ENCODE measurements at places on chromosomes 13 and 19.
A peak's percentile ranks its signal among the peaks of the same experiment; 100 is the strongest.

- no peak for DNase-seq
These were observed 56.4 kb upstream of the NPAS1 start for GRCh38 chr19:46963093-46963734.

DNA sequence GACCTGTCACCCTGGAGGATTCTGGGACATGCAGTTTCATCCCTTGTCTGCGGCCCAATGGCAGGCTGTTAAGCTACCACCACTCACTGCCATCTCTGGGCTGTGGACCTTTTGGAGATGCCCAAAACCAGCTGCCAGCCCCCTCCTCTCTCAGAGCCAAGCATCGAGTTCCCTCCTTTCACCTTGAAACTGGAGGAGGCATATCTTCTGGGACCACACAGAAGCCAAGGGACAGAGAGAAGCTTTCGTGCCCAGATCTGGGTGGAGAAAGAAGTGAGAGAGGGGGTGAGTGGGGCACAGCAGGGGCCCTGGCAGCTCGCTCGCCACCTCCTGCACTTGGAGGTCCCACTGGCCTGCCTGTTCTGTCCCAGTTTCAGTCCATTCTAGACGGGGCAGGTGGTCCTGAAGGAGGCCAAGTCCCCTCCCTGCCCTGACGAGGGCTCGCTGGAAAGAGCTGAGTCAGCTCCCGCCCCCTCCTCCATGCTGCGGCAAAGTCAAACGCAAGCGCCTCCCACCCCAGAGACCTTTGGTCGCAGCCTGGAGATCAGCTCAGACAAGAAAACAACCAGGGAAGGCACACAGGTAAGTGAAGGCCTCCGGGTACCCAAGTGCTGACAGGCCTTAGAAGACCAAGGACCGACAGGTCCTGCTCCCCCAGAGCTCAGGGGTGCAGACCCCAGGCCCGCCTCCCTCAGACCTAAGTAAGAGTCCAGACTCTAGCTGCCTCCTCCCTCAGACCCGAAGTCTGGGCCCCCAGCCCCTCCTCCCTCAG lies 3.8 kb downstream of the BCAT2 start:
- peak; percentile 69 for DNase-seq

DNA sequence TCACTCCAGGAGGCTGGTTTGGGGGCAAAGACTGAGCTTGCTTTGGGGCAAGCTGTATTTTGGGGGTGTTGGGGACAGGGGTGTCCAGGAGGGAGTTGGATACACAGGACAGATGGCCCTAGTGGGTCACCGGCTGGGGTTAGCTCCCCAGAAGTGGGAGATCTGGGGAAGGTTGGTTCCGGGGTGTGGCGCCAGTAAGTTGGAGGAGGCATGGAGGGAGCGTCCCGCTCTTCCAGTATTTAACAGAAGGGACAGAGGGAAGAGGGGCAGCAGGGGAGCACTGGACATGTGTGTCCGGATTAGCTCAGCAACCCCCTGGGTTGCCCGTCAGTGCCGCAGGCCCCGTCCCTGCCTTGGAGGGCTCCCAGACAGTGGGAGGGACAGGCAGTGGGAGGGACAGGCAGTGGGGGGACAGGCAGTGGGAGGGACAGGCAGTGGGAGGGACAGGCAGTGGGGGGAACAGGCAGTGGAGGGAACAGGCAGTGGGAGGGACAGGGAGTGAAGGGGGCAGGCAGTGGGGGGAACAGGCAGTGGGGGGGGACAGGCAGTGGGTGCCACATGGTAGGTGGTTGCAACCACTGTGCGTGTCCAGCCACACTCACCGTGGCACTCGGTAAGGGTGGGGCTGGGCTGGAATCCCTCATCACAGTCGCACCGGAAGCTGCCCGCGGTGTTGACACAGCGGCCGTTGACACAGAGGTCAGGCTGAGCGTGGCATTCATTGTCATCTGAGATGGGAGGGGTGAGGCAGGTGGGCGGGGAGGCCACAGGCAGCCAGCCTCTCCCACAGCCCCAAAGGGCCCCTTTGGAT lies 33.2 kb downstream of the CCL25 start:
- no peak for DNase-seq

DNA sequence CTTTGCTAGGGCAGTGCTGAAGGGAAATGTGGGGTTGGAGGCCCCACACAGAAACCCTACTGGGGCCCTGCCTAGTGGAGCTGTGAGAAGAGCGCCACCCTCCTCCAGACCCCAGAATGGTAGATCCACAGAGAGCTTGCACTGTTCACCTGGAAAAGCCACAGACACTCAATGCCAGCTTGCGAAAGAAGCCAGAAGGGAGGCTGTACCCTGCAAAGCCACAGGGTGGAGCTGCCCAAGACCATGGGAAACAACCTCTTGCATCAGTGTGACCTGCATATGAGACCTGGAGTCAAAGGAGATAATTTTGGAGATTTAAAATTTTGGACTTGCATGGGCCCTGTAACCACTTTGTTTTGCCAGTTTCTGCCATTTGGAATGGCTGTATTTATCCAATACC lies 615.4 kb upstream of the MIR17HG start:
- DNase-seq, result no peak

DNA sequence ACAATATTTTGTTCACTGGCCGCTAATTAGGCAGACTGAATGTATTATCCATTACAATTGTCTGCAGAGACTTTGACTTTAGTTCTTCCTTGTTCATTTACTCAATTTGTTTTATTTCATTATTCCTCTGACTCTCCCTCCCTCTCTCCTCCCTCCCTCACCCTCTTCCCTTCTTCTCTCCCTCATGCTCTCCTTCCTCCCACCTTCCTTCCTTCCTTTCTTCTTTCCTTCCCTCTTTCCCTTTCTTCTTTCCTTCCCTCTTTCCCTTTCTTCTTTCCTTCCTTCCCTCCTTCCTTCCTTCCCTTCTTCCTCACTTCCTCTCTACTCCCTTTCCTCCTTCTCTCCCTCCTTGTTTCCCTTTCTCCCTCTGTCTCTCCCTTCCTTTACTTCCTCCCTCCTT lies 1591.0 kb upstream of the SLC10A2 start:
- no peak for DNase-seq

DNA sequence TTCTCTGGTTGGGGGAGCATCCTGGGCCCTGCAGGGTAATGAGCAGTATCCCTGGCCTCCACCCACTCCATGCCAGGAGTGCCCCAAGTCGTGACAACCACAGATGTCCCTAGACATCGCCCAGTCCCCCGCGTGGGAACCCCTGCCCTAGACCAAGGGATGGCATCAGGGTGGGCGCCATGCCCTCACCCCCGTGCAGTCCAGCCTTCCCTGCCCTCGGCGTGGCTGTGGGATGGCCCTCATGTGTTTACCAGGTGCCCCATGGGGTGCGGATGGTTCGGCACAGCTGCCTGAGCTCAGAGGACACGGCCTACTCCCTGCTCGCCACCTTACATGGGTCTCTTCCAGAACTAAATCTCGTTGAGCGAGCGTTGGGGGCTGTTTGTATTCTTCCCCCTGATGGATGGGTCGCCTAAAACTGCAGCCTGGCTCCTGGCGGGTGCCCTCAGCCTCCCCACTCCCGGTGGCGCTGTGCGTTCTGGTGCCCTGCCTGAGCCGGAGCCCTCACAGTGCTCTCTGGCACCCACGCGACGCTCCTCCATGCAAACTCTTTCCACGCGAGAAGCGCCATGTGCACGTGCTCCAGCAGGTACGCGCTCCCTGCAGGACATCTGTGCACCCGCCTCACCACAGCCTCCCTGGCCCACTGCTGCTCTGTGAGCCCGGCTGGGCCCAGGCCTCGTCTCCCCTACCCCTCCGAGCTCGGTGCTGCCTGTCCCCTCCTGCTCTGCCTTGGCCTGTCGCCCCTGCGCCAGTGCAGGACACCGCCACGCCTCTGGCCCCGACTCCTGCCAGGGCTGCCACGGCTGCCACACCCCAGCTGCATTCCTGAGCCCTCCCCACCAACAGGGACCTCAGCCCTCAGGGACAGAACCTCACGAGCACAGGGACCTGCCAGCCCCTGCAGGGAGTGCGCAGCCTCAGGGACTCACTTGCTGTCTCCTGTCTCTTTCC lies 145.0 kb downstream of the KDM4B start:
- no peak for DNase-seq

DNA sequence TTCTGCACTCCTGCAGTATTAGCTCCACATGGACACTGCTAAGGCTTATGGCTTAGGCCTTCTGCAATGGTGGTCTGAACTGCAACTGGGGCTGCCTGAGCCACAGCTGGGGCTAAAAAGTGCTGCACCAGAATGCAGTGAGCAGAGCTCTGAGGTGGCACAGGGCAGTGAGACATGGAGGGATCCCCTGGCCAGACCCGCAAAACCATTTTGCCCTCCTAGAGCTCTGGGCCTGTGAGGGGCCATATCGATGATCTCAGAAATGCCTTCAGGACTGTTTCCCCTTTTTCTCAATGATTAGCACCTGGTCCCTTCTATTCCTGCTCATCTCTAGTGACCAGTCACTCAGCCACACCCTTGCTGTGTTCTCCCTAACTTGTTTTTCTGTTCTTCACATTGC lies 397.7 kb downstream of the UQCRFS1 start:
- no peak for DNase-seq

DNA sequence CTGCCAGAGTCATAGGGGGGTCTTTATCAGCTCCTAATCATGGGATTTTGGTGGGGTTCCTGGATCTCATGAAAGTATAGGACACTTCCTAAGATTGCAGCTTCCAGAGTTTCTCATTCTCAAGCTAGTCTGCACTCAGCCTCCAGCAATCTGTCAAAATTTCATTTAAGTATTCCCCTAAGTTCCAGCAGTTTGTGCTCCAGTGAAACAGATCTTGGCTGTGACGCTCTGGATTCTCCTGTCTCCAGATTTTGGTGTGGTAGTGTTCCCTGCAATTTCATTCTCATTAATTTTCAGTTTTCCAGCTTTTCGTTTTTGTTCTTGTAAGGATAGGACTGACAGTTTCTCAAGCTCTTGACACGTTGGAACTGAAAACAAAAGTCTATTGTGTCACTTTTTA lies 908.9 kb upstream of the MIR17HG start:
- no peak for DNase-seq

GRCh38 chr13:97484301-97484700 lies 50.3 kb downstream of the RAP2A start:
- no peak for DNase-seq

DNA sequence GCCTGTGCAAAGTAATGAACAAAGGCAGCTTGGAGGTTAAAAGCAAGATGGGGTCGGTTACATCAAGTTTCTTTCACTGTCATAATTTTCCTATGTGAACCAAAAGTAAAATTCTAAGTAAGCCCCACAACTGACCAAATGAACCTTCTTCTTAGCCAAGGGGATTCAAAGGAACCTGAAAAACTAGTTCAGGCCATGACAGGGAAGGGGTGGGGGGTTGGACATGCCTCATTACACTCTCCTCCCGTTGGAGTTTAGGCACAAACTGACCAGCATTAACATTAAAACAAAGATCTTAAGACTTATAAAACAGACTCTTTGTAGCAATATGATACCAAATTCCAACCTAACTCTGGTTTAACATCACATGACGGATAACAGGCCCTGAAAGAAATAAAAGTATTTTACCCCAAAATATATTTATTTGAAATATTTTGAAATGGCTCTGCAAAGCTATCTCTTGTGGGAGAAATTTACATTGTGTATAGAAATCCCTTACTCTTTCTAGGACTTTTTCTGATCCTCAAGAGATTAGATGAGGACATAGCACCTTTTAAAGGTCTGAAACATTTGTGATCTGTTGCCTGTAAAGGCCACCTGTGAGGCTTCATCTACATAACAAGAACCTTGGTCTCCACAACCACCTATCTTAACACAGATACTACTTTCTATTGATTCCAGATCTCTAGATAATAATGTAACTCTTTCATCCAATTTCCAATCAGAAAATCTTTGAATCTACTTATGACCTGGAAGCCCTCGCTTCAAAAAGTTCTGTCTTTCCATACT lies 1829.0 kb upstream of the MIR17HG start:
- no peak for DNase-seq

DNA sequence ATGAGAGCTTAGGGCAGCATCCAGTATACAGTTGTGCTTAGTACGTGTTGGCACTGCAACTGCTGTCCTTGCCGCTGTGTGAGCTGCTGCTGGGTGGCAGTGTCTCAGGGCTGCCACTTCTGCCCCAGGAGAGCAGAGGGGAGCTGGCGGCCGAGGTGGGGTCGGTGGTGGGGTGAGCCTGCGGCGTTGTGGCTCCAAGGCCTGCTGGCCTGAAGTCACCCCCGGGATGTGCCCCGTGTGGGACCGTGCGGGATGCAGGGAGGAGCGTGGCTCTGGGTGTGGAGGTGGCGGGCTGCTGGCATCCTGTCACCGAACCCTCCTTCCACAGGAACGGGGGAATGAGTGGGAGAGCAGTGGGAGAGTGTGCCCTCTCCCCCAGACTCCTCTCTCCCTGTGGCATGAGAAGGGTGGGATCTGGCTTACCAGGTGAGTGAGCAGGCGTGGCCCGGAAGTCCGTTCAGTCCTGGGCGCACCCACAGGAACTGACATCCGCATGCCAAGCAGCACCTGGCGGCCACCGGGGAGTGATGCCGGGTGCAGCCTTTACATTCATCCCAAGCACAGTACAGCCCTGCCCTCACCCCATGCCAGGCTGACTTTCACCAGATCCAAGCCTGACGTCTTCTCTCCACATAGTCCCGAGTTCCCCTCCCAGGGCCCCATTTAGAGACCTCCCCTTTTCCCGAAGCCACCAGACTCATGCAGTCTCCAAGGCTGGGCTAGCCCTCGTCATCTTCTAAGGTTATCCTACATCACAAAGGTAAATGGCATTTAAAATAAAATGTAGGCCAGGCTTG lies 26.6 kb downstream of the MCF2L start:
- DNase-seq, result no peak

GRCh38 chr13:76029088-76029487 lies 393.0 kb downstream of the LMO7 start:
- no peak for DNase-seq

DNA sequence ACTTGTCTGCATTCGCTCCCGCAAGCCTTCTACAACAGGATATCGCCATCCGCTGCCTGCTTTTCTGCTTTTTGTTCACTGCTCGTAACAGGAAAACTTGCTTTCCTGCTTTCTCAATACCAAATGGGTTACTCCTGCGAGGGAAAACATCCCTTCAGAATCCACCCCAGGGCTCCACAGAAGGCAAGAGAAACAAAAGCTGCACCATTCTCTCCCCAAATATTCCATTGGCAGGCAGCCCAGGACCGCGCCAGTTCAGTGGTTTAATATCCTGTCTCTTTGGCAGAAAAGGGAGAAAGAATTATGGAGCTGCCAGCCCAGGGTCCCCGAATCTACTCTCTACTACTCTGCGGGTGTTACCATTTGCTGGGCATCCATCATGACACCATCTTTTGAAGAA lies 84.7 kb upstream of the DOCK9 start:
- no peak for DNase-seq

DNA sequence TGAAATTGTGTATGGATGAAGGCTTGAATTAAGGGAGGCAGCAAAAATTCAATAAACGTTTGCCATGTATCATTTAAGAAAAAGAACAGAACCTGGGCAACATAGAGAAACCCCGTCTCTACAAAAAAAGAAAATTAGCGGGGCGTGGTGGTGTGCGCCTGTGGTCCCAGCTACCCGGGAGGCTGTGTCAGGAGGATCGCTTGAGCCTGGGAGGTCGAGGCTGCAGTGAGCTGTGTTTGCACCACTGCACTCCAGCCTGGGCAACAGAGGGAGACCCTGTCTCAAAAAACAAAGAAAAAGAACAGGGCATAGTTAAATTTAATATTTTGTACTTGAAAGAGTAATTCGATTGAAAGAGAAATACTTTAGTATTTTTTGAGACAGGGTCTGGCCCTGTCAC lies 1.4 kb downstream of the UBA2 start:
- no peak for DNase-seq

All from CD4-positive, alpha-beta T cell treated with Interleukin-17A for 1 hour (primary cell).